ENCODE measurements at places on chromosomes 1 and 21.

DNA sequence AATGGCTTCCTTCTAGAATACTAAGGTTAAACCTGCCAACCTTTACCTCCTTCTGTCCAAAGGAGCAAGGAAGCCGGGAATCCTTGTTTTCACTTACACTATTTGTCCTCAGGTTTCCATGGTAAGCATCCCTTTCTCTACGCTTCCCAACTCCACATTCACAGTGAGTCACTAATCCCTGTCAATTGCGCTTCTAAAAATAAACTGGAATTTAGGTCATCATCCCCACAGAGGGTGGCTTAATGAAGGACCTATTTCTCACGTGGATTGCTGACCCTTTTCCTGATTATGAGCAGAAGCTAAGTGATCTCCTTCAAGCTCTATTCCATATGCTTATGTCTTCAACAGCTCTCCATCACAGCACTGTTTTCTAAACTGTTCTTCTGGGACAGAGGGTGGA is 39.9 kb upstream of the ABCA4 start:
- DNase-seq, result no peak

- DNase-seq, result no peak
Measured at GRCh38 chr1:156230473-156230837, 11.5 kb upstream of the BGLAP start.

DNA sequence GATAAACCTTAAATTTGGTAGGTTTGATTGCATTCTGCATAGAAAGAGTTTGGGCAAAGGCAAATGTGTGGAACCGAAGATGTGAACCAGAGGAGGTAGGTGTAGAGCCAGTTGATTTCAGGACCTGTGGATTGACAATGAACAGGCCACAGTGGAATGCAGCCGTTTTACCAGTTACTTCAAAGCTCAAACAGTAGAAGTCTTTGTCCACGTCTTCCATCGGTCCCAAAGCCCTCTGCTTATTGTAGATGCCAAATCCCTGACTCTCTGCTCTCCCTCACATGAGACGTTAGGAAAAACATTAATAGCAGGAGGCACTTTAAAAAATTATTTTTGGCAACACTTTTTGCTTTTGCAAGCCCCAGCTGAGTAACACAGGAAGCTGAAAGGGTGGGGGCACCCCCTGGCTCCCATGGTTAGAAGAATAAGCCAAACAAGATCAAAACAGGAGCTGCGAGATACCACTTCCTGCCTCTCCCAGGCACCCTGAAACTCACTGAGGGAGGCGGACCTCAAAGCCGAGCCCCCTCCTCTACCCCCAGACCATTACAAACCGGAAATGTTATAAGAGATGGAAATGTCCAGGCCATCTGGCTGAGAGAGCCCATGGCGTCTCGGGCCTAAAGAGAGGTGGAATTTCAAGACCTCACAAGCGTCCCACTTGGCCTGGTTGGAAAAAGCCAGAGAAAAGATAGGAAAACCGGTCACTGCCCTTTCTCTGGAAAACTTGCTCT is 13.5 kb downstream of the TRAF3IP3 start:
- peak; percentile 79 for DNase-seq

DNA sequence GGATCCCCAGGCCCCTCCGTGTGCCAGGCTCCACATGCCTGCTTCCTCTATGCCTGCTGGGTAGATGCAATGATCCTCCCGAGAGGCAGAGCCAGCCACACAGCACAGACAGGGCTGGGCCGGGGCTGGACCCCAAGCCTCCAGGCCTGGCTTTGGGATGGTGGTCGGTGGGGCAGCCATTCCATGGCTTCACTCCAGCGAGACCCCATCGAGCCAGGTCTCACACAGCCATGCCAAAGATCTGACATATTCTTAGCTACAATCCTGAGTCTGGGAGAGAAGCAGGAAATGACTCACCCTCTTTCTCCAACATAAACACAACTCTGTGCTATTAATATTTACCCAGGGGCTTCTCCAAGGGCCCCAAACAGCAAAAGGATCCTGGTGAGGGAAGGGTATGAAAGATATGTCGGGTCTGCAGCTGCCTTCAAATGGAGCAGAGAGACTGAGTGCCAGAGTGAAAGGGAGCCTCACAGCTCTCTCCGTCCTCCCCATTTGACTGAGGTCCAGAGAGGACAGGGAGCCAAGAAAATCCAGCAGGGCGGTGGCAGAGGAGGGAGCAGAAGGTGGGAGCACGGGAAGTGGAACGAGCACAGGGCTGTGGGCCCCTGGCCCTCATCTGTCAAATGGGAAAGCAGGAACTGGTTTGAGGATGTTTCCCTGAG is 639.5 kb downstream of the MATN1 start:
- DNase-seq, result no peak

GRCh38 chr1:56507925-56508522 is 71.3 kb downstream of the PLPP3 start:
- no peak for DNase-seq

DNA sequence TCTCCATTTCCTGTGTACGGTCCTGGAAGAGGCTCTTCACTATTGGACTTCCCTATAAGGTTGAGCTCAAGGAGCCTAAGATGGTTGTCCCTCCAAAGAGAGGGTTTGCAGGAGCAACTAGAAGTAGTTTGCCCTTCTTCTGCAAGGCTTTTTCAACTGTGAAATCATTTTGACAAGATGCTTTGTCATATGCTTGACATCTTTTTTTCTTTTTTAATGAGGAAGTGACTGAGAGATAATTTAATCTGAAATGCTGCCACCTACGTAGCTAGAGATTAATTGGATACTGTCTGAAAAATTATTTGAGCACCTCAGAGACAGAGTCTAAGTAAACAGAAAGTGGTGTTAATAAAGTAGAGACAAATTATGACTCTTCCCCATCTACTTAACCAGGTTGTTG is 97.0 kb downstream of the CHRM3 start:
- DNase-seq, result no peak

- DNase-seq, result no peak
Measured at GRCh38 chr1:24181619-24182018, 5.5 kb downstream of the IFNLR1 start.

GRCh38 chr1:115925467-115925866 is 50.8 kb upstream of the SLC22A15 start:
- DNase-seq, result no peak

DNA sequence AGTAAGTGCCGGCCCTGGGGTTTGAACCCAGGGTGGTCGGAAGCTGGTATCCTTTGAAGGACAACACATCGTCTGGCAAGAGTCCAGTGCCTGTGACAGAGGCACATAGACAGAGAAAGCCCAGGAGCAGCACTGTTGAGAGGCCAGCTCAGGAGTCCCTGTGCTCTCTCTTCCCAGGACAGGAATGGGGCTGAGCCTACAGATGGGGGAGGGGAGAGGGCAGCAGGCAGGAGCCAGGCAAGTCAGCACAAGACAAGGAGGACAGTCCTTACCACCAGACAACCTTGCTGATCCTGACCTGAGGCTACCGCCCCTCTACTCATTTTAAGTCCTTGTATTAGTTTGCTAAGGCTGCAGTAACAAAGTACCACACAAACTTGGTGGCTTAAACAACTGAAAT is 27.7 kb upstream of the SYT6 start:
- no peak for DNase-seq

DNA sequence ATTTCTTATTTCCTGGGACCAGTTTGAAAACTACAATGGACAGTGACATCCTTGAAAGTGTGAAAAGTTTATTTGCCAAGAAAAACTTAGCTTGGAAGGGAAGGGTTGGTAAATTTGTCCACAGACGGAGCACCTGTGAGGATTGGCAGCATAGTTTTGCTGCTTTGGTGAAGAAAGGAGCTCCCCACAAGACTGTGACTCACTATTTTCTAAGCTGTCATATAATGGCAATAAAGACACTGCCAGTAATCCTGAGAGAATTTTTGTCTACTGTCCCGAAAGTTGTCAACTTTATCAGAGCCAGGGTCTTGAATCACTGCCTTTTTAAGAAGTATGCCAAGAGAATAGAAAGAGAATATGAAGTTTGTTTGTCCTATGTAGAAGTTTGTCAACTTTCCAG is 230.8 kb downstream of the NEGR1 start:
- no peak for DNase-seq

DNA sequence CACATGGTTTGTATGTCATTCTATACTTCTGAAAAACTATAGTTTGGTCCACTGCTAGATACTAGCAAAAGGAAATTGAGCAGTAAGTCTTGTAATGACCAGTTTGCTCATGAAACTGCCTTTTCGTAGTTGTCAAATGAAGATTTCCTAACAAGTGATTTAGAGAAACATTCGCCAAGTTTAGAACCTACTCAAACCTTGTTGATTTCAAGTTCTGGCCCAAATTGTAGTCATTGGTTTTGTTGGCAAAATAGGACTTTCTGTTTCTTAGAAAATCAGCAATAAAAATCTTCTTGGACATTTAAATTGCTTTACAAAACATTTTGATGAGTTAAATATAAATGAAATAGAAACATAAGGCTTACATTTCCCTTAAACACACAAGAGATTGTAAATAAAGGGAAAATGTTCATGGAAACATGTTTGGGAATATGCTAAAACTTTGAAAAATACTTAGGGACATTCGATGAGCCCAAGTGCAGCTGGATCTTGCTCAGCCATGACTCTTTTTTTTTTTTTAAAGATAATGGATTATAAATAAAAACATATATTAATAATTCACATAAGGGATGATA is 178.5 kb upstream of the LYPLAL1 start:
- DNase-seq, result no peak

GRCh38 chr1:145846201-145846612 is 777 bp downstream of the NUDT17 start:
- DNase-seq, result no peak

DNA sequence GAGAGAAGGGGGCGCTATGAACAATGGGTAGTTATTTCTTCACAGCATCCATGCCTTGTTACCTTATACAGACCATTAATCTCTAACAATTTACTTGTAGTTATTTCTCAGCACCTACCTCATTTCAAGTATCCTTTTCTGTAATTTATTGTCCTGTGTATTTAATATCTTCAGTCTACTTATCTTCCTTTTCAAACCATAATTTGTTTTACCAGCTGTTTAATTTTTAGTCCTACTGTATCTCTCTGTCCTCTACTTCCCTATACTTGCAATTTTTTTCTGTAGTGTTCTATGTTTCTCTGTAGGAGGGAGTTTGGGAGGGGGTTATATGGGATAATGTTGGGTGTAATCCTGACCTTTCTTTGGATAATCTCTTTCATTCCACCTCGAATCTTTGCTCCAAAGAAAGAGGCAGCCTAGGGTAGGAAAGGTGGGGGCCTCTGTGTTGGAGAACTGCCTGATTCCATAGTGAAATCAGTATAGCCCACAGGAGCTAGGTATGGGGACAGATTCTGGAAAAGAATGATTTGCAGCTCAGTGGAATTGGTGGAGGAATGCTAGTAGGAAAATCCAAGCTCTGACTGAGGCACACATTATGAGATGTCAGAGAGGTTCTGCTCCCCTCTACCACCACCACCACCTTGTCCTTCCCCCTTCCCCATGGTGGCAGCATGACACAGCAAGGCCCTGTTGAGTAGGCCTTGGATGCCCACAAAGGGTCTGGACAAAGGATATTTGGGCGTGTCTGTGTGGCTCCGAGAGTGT is 642 bp downstream of the MLLT11 start:
- no peak for DNase-seq

- DNase-seq, result no peak
Measured at GRCh38 chr21:38567335-38567969, 69.2 kb upstream of the ERG start.

- DNase-seq, result no peak
Measured at GRCh38 chr1:109807822-109808680, 44.3 kb upstream of the EPS8L3 start.

- no peak for DNase-seq
Measured at GRCh38 chr21:36023092-36023480, 37.2 kb downstream of the SETD4 start.

GRCh38 chr1:57473448-57473847 is 49.6 kb upstream of the DAB1 start:
- no peak for DNase-seq

- no peak for DNase-seq
Measured at GRCh38 chr1:211549092-211549711, 29.8 kb downstream of the SLC30A1 start.

GRCh38 chr1:65153635-65154034 is 5.6 kb downstream of the AK4 start:
- DNase-seq, result no peak

DNA sequence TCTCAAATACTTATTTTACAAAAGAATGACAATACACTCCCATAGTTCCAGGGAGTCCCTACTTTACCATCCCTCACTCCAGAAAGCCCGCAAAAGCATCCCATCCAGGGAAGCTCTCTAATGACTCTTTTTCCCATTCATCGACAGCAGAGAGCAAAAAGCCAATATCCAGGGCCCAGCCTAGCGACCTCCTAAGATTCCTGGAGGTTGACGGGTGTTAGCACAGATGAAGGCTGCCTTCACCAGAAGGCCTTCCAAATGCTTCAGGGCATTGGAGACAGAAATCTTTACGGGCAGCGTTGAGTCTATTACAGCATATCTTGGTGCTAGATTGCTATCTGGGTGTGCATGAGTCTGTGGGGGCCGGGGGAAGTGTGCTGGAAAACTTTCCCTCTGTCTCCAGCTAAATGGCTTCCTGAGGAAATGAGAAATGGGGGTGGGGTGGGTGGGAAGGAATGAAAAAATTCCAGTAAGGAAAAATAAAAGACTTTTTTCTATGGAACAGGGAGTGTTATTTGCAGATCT is 136.6 kb downstream of the PROX1 start:
- DNase-seq, result no peak

DNA sequence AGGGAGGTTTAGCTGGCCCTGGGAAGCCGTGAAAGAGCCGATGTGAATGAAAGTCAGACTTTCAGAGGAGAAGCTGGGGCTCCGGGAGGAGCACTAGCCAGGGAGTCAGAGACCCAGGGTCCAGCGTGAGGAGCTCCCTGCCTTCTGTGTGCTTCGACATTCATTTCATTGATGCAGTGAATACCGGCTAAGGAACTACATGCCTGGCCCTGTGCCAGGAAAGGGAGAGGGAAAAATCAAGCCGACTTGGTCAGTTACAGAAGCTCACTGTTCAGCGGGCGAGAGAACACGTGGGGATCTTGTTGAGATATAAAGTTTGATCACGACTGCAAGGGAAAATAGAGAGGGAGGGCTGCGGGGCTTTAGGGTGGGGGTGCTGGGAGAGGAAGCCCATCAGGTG is 76.7 kb upstream of the RUNX3 start:
- no peak for DNase-seq

DNA sequence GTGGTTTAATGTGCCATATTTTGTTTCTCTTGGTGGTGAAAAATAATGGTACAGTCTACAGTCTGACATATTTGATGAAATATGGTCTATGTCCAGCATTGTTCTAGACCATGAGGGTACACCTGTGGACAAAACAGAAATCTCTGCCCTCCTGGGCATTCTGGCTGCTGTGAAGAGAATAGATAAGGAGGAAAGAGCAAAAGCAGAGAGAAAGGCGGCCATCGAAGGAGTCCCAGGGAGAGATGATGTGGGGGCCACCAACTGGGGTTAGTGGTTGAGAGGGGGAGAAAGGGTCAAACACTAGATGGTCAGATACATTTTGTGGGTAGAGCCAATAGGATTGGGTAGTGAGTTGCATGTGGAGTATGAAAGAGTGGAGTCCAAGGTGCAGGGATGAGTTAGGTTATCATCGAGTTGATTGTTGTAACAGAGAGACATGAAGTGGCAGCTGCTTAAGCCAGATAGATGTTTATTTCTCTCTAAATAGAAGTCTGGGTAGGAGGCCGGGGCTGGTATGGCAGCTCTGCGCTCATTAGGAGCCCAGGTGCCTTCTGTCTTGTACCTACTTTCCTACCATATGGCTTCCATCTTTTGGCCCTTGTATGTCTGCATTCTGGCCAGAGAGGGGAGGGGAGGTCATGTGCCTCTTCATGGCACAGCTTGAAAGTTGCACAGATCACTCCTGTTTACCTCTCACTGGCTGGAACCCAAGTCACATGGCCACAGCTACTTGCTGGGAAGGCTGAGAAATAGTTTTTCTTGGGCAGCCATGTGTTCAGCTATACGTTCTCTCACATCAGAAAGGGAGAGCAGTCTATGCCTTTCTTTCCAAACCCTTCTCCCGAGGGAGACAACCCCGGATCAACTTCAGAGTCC is 13.0 kb downstream of the UBE4B start:
- no peak for DNase-seq
